ENCODE measurements at places on chromosomes 1 and 21.

- DNase-seq: no peak
Observed at GRCh38 chr1:24415910-24416665, 486 bp downstream of the NIPAL3 start.

DNA sequence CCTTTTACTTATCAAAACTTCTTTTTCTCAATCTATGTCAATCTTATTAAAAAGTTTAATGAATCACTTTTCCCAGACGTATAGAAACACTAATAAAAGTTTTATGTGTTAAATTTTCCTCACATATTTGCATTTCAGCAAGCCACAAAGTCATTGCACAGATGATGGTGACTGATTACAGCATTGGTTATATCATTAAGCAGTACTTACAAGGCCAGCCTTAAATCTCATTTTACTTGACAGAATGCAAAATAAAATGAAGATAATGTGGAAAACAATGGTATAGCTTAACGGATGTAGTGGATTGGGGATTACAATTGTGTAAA is 39.5 kb downstream of the TMEM200B start:
- DNase-seq: no peak

DNA sequence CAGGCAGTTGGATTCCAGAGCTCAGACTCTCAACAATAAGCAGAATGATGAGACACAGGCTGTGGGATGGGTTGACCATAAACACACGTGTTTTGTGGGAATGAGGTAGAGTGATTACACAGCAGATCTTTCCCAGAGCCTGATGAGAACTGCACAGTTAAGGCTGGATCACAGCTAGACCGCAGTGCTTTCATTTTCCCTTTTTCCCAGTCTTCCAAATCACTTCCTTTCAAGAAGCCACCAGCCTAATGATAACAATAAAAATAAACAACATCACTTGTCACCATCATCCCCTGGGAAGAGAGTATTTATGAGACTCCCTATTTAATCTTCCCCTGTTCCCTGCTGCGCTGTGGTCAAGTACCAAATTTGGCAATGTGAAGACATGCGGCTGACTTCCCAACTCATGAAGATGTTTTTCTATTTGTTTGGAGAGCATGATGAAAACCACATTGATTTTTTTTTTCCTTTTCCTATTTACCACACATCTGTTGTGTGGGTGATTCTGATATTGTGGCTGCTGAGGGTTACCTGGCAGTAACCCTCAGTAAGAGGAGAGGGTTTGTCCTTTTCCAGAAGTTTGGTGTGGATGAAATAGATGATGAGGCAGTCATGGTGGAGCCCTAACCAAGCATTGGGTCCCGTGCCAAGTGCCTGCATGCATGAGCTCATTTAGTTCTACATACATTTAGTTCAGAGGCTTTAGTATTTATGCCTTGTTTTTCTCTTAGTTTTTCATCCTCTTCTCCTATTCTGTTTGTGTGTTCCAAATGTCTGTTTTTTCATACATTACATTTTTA is 248.9 kb upstream of the HOOK1 start:
- DNase-seq: no peak

DNA sequence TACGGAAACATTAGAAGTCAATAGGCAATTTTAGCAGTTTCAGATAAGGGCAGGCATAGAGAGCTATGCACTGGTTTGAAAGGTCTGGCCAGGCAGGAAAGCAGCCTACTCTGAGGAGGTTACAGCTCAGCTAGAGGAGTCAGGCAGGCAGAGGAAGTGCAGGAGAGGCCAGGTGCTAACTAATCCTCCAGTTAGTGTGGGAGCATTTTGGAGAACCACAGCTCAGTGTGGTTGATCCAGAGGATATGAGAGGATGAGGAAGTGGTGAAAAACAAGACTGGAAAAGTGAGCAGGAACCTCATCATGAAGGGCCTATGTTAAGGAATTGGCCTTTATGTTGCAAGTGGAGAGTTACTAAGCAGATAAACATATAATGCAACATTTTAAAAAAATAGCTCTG is 282.4 kb upstream of the SGIP1 start:
- DNase-seq: no peak

DNA sequence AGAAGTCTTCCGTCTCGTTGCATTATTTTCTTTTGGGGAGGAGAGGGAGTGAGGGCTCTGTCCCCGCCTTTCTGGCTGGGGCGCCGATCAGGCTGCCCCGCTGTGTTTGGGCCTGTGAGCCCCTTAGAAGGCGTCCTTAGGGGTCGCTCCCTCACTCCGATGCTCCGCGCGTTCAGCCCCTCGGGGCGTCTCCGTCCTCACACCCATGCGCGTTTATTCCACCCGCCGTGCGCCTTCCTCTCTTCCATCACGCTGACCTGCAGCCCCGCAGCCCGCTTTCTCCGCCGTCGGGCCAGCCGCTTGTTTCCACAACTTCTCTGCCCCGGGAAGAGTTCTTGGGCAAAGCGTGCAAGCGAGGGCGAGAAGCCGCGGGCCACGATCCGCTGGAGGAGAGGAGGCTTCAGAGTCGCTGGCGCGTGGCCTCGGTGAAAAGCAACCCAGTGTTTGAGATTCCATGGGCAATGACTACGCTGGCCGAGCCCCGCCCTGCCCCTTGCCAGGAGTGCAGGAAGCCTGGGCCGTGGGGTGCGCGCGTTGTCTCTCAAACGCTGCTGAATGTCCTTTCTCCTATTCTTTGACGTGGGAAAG is 27.7 kb downstream of the TRIM11 start:
- DNase-seq: no peak

- no peak for DNase-seq
Observed at GRCh38 chr1:199762572-199762971, 264.9 kb upstream of the NR5A2 start.

Data from CD4-positive, alpha-beta T cell treated with Interferon alpha-2 for 1 hour (primary cell).